ENCODE measurements at places on chromosomes 4 and X.

GRCh38 chr4:121741751-121742150 lies 23.2 kb downstream of the SMIM43 start:
- H3K27me3 ChIP-seq: no peaks in the 10 kb centered on the region
- H3K4me3 ChIP-seq: no peak overlapping the region
- H3K36me3 ChIP-seq: no peaks in the 10 kb centered on the region
- DNase-seq: no peak
- no peak overlapping the region for H3K27ac ChIP-seq

DNA sequence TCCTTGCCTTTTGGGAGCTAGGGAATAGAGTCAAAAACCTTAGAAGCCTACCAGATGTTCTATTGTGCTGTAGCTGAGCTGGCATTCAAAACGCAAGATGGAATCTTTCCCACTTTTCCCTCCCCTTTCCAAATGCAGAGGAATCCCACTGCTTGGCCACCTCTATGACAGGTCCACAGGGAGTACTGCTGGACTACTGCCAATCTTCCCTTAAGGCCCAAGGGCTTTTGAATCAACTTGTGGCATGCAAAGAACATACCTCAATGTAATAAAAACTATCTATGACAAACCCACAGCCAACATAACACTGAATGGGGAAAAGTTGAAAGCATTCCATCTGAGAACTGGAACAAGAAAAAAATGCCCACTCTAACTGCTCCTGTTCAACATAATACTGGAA lies 139.2 kb upstream of the AGTR2 start:
- H3K27me3 ChIP-seq: no peaks in the 10 kb centered on the region
- no peaks in the 10 kb centered on the region for H3K4me1 ChIP-seq
- H3K36me3 ChIP-seq: no peaks in the 10 kb centered on the region

GRCh38 chr4:110289601-110290100 lies 91.2 kb upstream of the ELOVL6 start:
- H3K4me3 ChIP-seq: no peak overlapping the region
- peaks cover 7% of the 10 kb centered on the region for H3K4me1 ChIP-seq
- peak; percentile 68 for DNase-seq
- H3K27ac ChIP-seq: no peak overlapping the region

GRCh38 chr4:25799522-25799921 lies 63.3 kb downstream of the SEL1L3 start:
- H3K36me3 ChIP-seq: peaks cover 28% of the 10 kb centered on the region
- H3K4me1 ChIP-seq: peaks cover 21% of the 10 kb centered on the region
- H3K4me3 ChIP-seq: no peak overlapping the region
- no peak overlapping the region for H3K27ac ChIP-seq
- DNase-seq: no peak

DNA sequence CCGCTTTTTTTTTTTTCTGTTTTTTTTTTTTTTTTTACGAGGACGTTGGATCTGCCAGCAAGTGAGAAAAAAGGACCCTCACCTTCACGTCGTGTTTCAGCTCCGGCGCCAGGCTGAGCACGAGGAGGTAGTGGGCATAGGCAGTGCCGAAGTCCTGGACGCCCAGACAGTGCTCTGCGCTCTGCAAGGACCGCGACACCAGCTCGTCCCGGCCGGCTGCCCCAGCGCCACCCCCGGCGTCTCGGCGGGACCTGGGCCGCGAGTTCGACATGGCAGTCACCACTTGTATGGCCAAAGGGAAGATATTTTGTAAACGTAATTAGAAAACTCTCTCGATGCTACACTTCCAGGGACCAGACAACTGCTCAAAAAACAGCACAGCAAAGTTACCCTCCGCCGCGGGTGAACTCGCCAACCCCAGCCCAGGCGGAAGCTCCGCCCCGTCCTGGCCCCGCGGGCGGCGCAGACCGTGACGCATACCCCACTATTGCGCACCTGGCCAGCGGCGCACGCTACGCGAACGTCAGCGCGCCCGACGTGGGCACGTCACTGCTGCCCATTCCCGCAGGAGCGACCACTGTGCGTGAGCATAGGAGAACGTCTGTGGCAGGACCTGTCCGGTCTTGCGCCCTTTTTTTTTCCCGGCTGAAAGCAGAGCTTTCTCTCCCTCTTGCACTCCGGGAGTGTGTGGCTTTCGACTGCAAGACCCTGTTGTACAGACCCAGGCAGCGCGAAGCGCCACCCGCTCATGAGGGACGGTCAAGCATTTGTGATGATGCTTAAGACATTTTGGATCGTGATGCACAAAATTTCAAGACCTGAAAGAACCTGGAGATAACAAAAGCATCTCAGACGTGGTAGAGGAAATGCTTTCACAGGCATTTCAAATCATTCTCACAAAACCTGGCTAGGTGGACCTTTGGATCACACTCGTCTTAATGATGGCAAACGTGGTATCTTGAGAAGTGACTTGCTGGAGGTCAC lies at the start of gene PRMT9:
Gene PRMT9, minus strand, starts transcription at position 447 of the 984 bp plus-strand sequence. Its CDS starts 176 bp downstream, at position 271.
- no peaks in the 10 kb centered on the region for H3K27me3 ChIP-seq
- H3K27ac ChIP-seq: peak within 1 kb of the TSS; percentile 95
- H3K4me3 ChIP-seq: peak within 1 kb of the TSS; percentile 99
- H3K36me3 ChIP-seq: peaks cover 1% of the 10 kb centered on the region
- DNase-seq: peak; percentile 98

- no peak overlapping the region for H3K27ac ChIP-seq
- no peak overlapping the region for H3K4me3 ChIP-seq
- no peaks in the 10 kb centered on the region for H3K27me3 ChIP-seq
These were observed 30.6 kb upstream of the SCML1 start for GRCh38 chrX:17706676-17707075.

GRCh38 chr4:14309431-14309830 lies 681.9 kb upstream of the BOD1L1 start:
- no peaks in the 10 kb centered on the region for H3K36me3 ChIP-seq
- no peak overlapping the region for H3K27ac ChIP-seq
- H3K27me3 ChIP-seq: no peaks in the 10 kb centered on the region
- no peaks in the 10 kb centered on the region for H3K4me1 ChIP-seq
- no peak for DNase-seq
- H3K4me3 ChIP-seq: no peak overlapping the region

GRCh38 chrX:131704136-131704695 lies 160.3 kb downstream of the OR13H1 start:
- H3K27ac ChIP-seq: no peak overlapping the region
- DNase-seq: peak; percentile 23
- H3K4me3 ChIP-seq: peak overlapping the region; percentile 72
- H3K27me3 ChIP-seq: no peaks in the 10 kb centered on the region

GRCh38 chr4:77003400-77003799 lies 53.8 kb downstream of the SEPTIN11 start:
- peaks cover 49% of the 10 kb centered on the region for H3K4me1 ChIP-seq
- DNase-seq: no peak
- no peaks in the 10 kb centered on the region for H3K27me3 ChIP-seq
- H3K27ac ChIP-seq: peak overlapping the region; percentile 87

Measured in osteoblast (primary cell).